ENCODE measurements at places on chromosomes 11 and 22.

- no peak for DNase-seq
Measured at GRCh38 chr22:39466228-39467006, 9.6 kb downstream of the MGAT3 start.

- no peak for DNase-seq
Measured at GRCh38 chr22:25084405-25085107, 115.1 kb upstream of the CRYBB3 start.

DNA sequence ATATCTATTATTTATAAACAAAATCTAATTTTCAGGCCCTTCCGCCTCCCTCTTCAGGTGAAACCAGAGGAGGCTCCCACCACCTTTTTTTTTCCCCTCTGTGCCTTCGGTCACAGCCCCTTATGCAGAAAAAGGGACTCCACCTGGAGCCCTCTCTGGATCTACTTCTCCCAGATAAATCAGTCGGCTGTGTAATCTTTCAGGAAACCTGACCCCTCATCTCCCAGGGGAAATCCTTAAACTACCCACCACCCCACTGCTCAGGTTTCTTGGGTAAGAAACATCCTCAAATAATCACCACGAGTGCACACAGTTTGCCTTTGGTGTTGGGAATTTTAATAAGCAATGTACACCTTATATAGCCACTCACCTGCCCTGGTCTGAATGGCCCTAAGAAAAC lies 104.2 kb downstream of the NAV2 start:
- DNase-seq = no peak

DNA sequence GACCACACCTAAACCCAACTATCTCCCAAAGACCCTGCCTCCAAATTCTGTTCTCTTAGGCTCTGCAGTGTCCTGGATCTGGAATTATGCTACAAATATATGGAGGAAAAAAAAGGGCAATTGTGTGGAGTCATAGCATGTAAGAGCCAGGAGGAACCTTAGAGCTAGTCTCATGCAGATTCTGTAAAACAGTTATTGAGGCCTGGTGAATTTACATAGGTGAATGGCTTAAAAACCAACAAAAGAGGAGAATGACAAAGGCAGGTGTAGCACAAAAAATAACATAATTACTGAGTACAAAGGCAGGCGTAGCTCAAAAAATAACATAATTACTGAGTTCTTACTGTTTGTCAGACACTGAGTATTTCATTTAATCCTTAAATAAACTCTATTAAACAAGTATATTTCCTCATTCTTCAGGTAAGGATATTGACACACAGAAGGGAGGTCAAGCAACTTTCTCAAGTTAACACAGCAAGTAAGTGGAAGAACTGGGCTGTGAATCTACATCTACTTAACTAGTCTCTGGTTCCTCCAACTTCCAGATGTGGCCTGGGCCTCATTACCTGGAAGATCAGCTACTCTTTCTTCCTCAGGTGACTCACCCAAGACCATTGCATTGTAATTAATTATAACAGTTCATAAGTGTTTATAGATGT lies 938.9 kb upstream of the TENM4 start:
- DNase-seq = no peak

GRCh38 chr22:32644252-32645100 lies 157.0 kb upstream of the TIMP3 start:
- peak; percentile 3 for DNase-seq

GRCh38 chr11:99822846-99823565 lies 802.3 kb downstream of the CNTN5 start:
- DNase-seq = no peak

DNA sequence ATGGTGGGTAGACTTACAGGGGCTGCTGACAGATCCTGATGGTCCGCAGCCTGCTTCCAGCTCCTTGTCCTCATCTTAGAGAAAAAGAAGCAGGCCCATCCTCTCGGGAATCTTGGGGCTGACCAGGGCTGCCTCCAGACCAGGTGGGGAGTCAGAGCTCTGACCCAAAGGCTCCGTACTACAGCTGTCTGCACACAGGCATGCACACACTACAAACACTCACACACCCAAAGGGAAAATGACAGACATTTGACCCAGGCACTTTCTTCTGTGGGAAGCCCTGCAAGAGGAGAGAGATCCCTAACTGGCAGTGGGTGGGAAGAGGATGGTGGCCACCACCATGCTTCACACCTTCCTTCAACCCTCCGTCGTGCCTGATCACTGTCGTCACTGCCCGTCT lies 46.9 kb upstream of the MYOD1 start:
- DNase-seq = no peak

DNA sequence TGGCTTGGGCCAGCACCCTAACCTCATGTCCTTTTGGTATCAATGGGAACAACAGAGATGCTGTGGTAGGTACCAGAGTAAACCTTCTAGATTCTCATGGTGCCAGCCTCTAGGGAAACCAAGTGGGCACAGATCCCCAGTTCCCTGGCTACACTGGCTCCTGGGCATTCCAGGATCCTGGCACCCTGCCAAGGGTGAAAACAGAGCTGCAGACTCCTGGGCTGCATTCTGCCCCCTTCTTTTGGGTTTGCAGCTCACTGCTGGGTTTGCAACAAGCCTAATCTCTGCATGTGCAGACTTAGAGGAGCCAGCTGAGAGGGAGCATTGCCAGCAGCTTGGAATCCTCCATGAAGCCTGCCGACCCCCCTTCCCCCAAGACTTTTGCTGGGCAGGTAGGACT lies 30.6 kb downstream of the PRDM11 start:
- no peak for DNase-seq

DNA sequence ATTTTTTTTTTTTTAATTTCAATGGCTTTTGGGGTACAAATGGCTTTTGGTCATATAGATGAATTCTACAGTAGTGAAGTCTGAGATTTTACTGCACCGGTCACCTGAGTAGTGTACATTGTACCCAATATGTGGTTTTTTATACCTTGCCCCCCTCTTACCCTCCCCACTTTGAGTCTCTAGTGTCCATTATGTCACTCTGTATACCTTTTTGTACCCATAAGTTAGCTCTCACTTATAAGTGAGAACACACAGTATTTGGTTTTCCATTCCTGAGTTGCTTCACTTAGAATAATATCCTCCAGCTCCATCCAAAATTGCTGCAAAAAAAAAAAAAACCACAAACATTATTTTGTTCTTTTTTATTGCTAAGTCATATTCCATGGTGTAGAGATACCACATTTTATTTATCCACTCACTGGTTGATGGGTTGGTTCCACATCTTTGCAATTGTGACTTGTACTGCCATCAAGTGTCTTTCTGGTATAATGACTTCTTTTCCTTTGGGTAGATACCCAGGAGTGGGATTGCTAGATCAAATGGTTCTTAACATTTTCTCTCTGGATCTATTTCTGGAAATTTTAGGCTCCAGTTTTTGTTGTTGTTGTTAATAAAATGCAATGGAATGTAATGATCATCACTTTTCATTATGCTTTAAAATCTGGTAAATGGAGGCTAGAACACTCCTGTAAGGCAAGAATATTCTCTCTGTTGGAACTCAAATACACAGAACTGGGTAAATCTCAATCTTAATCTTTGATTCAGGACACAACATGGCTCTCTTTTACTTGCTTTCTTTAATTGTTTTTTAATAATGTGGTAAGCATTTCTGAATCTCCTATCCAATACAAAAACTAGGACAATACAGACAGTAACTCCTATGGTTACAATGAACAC lies 10.3 kb downstream of the NEAT1 start:
- DNase-seq = no peak

- peak; percentile 73 for DNase-seq
Measured at GRCh38 chr11:10792385-10793068, 16.2 kb downstream of the EIF4G2 start.

DNA sequence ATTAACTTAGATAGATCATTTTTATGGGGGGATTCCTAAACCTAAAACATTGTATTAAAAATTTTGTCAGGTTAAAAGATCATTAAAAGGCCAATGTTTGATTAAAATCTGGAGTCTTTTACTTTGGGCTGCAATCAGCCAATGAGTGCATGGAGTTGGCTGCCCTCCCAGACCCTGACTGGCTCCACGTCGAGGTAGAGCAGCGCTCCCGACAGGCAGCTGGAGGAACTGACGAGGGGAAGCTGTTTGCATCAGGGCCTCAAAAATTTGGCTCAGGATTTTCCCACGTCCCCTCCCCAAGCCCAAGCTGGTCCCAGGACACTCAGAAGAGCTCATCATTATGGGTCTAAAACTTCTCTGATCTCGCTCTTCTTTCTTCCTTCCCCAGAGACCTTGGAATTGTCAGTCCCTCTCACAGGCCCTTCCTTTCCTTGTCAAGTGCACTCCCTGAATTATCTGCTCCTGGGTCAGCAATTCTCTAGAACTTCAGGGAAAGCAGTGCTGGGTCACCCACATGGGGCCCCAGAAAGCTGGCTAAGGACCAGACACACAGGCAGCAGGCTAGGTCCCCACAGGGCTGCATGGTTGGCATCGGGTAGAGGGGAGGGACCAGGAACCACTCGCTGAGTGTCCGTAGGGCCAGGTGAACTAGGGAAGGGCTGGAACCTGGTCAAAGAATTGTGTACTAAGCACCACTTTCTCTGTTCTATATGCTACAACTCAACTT lies 119.6 kb upstream of the IGLL5 start:
- DNase-seq = no peak

DNA sequence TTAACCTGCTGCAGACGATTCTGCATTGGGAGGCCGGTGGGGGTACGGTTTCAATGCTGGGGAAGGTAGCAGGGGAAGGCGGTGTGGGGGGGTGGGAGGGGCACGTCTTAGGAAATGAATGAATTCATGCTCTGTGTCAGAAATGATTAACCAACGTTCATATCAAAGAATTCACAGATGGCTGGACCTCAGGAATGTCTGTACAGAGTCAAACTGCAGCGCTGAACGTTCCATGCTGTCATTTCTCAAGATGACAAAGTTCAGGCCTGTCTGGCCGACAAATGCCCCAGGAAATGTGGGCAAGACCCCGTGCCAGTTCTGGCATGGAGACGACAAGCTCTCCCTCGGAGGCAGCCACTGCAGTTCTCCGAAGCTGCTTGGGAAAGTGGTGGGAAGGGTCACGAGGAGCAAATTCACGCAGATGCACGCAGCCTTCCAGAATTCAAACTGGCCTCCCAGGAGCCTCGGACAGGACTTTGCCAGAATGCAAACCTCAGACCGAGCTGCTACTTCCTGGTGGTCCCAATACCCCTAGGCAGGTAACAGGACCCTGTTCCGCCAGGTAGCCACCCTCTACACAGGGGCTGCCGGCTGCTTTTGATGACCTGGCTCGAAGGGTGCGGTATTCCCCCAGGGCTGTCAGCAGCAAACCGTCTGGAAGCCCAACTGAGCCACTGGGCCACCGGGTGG lies 81.5 kb downstream of the TRMU start:
- no peak for DNase-seq

DNA sequence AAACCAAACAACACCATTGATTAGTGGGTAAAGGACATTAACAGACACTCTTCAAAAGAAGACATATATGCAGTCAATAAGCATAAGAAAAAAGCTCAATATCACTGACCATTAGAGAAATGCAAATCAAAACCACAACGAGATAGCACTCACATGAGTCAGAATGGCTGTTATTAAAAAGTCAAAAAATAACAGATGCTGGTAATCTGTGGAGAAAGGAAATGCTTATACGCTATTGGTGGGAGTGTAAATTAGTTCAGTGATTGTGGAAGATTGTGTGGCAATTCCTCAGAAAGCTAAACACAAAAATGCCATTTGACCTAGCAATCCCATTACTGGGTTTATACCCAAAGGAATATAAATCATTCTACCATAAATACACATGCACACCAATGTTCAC lies 182.6 kb downstream of the TRPC6 start:
- no peak for DNase-seq

GRCh38 chr11:72375241-72375960 lies 58.9 kb downstream of the CLPB start:
- no peak for DNase-seq

DNA sequence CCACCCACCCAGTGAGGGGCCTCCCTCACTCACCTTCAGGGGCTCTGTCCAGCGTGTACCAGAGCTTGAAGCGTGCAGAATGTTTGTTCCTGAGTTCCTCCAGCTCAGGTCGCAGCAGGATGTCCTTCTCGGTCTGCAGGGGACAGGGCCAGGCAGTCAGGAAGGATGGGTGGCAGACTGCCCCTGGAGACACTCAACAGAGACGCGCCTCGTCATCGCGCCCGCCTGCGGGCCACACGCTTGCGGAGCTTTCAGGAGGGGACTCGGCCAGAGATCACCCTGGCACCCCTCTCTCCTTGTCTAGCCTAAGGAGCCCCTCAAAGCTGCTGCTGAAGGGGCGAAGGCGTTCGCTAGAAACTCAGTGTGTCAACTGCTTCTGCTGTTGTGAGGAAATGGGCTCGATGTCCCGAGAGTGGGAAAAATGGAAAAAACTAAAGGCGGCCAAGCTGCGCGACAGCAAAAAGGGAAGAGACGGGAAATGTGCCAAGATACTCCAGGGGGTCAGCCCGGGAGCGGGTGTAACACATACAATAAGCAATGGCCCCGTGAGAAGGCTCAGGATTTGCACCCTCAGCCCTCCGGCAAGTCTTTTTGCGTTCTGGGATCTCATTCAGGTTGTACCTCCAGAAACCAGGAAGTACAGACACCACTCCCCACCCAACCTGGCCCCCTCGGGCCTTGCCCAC lies 9.2 kb upstream of the POLDIP3 start:
- no peak for DNase-seq

DNA sequence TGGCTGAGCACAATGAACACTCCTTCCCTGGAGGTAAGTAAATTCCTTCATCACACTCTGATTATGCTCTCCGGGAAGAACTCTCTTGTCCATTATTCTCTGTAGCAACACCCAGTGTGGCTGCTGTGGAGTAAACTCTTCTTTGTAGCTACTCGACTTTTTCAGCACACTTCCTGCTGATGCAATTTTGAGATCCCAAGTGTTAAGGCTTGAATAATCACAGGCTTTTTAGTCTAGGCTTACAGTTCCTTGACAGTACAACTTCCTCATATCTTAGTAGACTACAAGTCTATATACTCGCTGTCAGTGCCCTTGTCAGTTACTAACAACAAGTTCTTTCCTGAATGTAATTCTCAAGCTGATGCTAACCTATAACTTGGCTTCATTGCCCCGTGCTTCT lies 301.8 kb upstream of the API5 start:
- no peak for DNase-seq

- DNase-seq = no peak
Measured at GRCh38 chr11:126053415-126054286, 9.0 kb downstream of the CDON start.

DNA sequence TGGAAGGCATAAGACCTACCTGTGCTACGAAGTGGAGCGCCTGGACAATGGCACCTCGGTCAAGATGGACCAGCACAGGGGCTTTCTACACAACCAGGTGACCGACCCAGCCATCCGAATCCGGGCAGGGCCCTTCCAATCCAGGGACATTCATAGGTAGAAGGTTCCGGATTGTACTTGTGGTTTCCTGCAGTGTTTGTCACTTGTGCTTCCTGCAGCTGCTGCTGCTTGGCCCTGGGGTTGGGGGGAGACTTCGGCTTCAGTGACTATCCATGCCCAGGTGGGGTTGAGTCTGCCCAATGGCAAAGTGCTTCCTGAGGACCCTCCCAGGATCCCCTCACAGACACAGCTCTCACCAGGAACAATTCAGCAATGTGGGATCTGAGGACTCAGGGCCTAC lies 2.2 kb downstream of the APOBEC3A start:
- DNase-seq = no peak

GRCh38 chr11:106011481-106011880 lies 10.6 kb downstream of the MSANTD4 start:
- no peak for DNase-seq

- DNase-seq = no peak
Measured at GRCh38 chr11:36385121-36385970, 89.3 kb downstream of the PRR5L start.
